ENCODE measurements at places on chromosomes 6 and 20.

DNA sequence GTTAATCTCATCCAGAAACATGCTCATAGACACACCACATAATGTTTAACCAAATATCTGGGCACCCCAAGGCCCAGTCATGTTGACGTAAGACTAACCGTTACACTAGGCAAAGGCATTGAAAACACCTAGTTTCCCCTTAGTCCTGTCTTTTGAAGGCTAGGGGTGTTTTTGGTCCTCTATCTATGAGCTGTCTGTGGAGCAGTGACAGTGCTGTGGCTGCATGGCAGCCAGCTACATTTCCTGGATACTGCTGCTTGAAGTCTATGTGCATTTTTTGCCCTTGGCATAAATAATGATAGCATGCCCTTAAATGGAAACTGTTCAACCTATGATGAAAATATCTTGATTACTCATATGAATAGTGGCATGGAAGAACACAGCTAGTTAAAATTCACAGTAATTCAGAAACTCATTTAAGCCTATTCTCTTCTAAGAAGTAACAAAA lies 18.6 kb downstream of the FARS2 start:
- peak; percentile 32 for DNase-seq

- DNase-seq: no peak
These were observed 109.0 kb upstream of the FLRT3 start for GRCh38 chr20:14446446-14446845.

DNA sequence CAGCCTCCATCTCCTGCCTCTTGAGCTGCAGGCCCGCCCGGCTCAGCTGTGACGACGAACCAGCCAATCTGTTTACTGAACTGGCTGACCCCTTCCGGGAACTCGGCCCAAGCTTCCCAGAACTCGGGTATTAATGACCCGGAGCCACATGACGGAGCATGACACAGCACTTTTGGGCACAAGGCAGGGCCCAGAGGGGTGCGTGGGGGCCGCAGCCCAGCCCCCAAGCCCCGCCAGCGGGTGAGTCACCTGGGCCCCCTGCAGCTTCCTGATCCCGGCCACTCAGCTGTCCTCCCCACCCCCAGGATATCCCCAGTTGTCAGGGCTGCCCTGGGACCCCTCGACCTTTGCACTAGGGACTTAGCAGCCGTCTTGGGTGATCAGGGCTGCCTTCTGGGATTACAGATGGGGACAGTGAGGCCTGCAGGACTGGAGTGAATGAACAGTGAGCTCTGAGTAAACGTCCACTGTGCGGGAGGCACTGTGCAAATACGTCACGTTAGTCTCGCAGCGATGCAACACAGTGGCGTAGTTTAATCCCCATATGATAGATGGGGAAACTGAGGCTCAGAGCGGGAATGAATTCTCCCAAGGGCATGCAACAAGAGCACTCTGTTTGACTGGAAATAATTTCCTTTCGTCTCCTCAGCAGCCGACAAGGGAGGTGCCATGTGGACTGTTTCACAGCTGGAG lies 102.1 kb downstream of the CEBPB start:
- no peak for DNase-seq

GRCh38 chr20:14518648-14519047 lies 181.2 kb upstream of the FLRT3 start:
- DNase-seq: no peak

GRCh38 chr6:113115196-113115595 lies 741.9 kb upstream of the MARCKS start:
- DNase-seq: no peak

DNA sequence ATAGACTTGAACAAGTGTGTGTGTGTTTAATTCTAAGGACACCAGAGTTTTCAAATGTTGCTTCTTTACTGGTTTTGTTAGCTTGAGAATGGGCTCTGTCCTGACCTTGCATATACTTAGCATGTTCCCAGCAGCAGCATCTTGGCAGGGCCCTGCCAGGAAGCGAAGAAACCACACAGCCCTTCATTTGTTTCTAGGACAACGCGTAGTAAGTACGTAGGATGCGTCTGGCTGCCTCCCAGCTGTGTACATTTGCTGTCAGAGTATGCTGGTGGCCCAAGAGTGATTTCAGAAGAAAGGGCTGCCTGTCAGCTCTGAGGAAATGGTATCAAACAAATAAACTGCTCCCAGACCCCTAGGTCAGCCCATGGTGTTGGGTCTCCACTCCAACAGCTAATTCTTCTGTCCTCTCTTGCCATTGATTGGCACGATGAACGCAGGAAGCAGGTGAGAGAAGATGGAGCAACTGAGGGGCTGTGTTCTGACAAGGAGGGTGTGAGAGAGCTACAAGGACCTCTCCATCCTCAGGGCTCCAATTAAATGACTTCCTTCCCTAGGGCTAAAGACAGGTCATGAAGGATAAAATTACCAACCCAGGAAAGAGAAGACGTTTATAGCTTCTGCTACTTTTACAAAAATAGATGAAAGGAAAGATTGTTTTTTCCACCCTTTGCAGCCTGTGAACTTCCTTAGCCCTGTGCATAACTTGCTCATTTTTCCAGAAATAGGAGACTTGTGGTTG lies 55.9 kb upstream of the HDDC2 start:
- no peak for DNase-seq

DNA sequence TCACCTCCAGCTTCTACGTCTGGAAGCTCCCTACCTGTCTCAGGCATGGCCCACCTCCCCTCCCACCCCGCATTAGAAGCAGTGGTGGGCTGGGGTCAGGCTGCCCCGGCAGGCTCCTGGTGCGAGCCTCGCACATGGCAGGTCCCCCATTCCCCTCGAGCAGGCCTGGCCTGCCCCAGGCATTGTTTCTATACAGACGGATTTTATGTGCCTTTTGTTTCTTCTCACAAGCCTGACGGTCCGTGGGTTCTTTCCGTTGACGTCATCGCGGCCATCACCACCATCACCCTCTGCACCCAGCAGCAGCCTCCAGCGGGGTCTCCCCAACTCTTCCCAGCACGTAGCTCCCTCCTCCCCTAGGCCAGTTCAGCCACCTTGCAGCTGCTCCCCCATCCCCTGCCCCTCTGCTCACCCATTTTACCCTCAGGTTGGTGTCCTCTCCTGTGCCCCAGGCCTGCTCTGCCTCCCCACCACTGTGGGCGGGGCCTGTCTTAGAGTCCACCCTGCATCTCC lies 4.6 kb downstream of the CST7 start:
- DNase-seq: no peak

DNA sequence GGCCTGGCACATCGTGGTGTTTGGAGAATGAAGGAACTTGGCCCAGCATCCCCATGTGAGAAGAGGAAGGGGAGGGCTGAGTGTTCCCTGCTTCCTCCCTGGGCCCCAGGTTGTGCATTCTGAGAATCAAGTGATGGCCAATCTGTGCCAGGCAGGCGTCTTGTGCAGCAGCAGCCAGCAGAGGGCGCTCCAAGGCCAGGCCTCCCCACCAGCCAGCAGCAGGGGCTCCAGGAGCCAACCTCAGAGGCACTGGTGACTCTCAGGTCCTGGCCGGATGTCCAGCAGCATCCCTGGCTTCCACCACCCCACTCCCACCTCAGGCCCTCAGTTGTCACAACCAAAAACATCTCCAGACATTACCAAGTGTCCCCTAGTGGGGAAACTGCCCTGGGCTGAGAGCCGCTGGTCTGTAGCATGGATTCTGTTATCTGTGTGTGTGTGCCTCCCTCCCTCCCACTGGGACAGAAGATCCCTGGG lies 192.0 kb downstream of the PREX1 start:
- peak; percentile 58 for DNase-seq

DNA sequence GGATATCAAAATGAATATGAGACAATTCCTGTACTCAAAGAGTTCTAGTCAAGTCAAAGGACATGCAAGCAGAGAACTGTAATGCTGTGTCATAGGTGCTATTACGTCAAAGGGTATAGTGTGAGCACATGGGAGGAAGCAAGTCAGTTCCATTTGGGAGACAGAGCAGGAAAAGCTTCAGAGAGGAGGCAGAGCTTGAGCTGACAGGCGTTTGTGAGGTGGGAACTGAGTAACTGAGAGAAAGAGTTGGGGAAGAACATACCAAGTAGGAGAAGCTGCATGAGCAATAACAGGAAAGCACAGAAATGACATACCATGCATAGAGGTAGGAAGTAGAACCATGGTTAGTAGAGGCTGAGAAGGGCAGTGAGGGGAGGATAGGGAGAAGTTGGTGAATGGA lies 15.2 kb upstream of the SSR1 start:
- DNase-seq: no peak

GRCh38 chr6:23243854-23244253 lies 674.5 kb downstream of the HDGFL1 start:
- no peak for DNase-seq

DNA sequence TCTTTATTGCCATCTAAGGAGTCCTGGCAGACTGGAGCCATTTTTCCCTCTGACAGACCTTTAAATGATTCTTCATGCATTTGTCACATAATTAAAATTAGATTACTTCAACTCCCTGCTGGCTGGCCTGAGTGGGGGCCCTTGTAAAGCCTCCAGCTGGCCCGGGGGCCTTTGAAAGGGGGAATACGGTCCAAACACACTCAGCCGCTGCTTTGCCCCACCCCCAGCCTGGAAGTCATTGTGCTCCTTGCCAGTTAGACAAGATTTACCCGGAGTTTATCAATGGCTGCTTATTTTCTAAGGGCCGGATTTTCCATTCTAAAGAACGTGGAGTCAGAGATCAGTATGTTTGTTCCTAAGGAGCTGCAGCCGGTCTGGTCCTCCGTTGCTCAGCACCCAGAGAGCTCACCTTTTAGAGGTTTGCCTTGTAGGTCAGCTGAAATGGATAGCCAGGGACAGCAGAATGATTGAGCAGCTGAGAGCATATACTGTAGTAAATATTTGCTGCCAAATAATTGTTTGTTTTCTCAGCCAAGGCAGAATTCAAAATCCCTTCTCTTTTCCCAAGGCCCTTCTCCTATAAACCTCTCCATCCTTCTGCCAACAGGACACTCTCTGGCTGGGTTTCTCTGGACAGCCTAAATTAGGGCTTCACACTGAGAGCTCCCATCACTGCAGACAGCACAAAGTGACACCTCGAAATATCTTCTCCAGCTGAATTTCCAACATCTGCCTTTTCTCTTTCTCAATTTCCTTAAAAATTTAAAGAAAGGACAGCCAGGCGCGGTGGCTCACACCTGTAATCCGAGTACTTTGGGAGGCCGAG lies 68.4 kb upstream of the RBM24 start:
- DNase-seq: no peak

DNA sequence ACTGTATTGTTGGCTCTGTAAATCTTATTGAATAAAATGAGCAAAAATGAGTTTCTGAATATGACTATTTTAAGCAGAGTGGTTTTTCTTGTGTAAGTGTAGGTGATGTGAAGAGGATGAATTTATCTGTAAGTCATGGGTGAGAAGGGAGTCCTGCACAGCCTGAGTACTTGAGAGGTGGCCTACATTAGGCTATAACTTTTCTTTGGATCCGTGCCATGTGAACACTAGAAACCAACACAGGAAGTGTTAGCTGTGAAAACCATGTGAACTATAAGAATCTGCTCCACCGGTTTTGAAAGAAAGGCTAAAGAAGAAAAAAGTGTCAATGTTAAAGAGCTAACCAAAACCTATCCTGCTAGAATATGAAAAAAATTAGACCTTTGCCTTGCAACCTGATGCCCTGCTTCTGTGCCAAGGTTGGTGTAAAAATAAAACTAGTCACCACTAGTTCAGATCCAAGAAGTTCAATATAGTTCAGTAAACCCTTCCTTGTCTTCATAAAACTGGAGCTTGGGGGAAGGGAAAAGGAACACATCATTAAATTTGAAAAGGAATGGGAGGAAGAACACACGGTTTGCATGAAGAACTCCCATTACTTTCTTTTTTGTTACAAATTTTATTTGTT lies 21.3 kb downstream of the PLCB1 start:
- DNase-seq: peak; percentile 47

- peak; percentile 39 for DNase-seq
These were observed 95.6 kb downstream of the LAMP5 start for GRCh38 chr20:9609887-9610502.

DNA sequence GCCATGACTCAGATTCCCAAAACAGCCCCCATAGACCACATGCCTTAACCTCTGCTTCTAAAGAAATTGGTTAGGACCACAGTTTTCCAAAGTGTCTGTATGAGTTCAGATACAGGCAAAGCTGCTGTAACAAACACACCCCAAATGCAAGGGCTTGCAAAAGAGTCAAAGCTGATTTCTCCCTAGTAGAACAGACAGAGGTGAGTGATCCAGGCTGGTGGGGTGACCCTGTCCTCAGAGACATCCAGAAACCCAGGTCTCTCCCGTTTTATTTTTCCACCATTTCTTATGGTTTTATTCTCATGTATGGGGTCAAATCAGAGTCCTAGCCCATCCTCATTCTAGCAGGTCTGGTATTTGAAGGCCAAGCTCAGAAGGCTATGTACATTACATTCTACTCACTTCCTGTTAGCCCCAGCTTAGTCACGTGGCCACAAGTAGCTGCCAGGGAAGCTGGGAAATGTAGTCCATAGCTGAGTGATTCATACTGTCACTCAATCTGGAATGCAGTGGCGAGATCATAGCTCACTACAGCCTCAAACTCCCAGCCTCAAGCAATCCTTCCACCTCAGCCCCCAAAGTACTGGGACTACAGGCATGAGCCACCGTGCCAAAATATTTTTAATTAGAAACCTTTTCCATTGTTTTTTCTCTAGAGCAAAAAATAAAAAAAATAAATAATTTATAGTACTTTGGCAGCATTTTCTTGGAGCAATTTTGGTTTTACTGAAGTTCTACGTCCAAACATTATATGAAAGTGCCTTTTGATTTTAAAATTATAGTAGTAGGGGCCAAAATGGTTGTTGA lies 175.2 kb downstream of the ZMYND8 start:
- no peak for DNase-seq

GRCh38 chr6:101080597-101080996 lies 199.5 kb upstream of the ASCC3 start:
- no peak for DNase-seq

DNA sequence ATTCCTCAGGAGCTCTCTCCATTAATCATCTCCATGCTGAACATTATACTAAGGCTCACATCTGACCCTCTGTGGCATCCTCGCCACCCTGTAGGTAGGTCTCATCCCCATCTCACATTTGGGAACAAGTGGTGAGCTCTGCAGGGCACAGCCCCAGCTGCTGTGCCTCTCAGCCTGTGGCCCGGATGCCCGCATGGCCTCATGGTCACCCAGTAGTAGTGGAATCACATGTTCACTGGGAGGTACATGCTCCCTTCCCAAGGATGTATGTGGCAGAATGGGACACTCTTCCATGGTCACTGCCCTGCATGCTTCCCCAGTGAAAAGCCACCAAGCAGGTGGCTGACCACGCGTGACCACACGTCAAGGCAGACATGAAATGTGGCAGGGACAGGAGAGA lies 26.3 kb upstream of the APMAP start:
- DNase-seq: no peak

Data from CD4-positive, alpha-beta T cell treated with Interleukin-15 for 4 hours (primary cell).